ENCODE measurements at places on chromosomes 4 and X.
A peak's percentile ranks its signal among the peaks of the same experiment; 100 is the strongest.

- DNase-seq: no peak
Observed at GRCh38 chr4:70660106-70660505, 6.2 kb downstream of the JCHAIN start.

GRCh38 chr4:99395595-99396364, 39.4 kb downstream of the ADH7 start:
- DNase-seq: no peak

DNA sequence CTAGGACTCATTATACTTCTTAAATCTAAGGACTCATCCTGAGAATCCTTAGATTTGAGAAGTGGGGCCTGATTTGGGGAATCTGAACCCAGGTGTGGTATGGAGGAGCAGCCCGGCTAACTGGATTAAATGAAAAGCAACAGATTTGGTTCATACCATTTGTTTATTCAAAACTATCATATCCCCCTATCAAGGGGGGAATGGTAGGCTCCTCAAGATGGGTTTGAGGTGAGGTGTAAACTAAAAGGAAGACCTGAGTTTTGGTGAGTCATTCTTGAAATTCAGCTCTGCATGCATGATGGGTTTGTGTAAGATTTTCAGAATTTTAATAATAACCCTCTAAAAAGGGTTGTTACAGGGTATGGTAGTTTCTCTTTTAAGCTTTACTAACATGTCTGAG, 53.4 kb downstream of the CASP6 start:
- DNase-seq: no peak

GRCh38 chr4:8310306-8310705, 40.8 kb downstream of the HTRA3 start:
- DNase-seq: no peak

- DNase-seq: no peak
Observed at GRCh38 chrX:65871671-65872311, 168.1 kb downstream of the VSIG4 start.

GRCh38 chr4:137663251-137664045, 131.2 kb upstream of the PCDH18 start:
- no peak for DNase-seq

- DNase-seq: no peak
Observed at GRCh38 chr4:182904211-182904761, 12.9 kb downstream of the DCTD start.

DNA sequence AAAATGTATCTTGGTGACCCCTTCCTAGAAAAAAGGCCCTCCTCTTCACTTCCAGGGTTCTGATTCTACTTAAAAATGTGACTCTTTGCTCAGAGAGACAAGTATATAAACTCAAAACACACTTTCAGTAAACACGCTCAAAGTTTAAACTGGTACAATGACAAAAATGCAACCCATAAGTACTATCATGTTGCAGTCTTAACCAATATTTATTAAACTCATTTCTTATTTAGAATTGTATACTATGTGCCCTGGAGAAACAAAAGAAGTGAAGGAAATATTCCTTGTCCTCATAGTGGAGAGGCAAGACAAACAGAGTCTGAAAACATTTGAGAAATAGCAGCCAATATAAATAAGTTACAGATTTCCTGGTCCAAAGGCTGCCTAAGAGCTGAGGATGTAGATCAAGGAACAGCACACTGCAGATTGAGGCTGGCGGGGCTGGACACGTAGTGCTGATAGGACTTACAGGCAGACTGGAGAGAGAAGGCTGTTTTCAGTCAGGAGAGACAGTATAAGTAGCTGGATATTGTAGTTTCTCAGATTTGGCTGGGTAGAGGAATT, 39.1 kb upstream of the ANXA3 start:
- no peak for DNase-seq

- no peak for DNase-seq
Observed at GRCh38 chrX:139967300-139967699, 2.0 kb upstream of the CXorf66 start.

GRCh38 chrX:41695426-41695825, 6.7 kb downstream of the GPR34 start:
- no peak for DNase-seq

GRCh38 chr4:98481167-98481566, 177.2 kb downstream of the TSPAN5 start:
- DNase-seq: no peak

GRCh38 chr4:8086783-8087445, 71.7 kb downstream of the ABLIM2 start:
- no peak for DNase-seq

DNA sequence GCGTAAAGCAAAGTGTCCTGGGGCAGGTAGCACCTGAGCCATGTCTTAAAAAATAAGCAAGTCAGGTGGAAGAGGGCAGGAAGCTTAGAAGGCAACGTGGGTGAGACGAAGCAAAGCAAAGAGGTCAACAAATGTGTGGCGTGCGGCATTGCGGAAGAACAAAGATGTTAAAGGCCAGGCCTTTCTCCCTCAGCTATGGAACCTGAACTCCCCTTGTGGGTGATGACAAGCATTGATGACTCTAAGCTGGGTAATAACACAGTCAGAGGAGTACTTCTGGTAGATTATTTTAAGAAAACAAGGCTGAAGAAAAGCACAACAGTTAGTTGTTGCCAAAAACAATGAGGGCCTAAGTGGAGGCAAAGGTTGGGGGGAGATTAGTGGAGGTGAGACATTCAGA, 29.0 kb upstream of the SORBS2 start:
- no peak for DNase-seq

- DNase-seq: no peak
Observed at GRCh38 chr4:48945981-48946380, 39.4 kb upstream of the OCIAD2 start.

DNA sequence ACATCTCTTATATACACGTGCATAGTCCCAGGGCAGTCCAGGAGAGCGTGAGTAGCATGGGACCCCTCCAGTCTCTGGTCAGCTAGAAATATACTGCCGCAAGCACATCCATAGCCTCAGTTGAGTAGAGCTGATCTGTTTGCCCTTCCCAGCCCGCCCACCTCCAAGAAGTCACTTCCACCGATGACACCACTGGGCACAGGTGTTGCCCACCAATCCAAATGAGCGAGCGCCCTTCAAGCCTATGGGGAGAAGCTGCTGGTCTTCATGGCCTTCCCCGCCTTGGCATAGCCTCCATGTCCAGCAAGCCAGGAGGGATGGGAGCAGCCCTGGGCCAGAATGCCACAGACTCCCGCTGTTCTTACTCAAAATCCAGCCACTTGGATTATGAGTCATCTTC, 10.2 kb downstream of the DUSP9 start:
- DNase-seq: no peak

- no peak for DNase-seq
Observed at GRCh38 chr4:65893271-65893670, 223.0 kb upstream of the EPHA5 start.

DNA sequence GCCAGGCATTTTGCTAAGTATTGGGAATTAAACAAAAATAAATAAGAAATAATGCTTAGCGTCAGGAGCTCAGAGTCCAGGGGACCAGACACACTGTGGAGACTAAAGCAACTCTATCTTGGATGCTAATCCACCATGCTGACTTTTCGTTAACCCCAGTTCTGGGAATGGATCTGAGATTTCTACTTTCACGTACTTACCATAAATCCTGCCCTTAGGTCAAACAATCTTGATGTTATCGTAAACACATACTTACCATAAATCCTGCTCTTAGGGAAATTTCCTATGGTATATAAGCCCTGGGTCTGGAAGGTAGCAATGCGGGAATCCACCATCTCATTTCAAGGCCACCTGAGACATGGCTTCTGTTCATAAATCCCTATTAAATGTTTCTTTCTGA, 204.5 kb upstream of the IGFBP7 start:
- no peak for DNase-seq

GRCh38 chr4:82865592-82865991, 25.4 kb downstream of the SEC31A start:
- DNase-seq: peak; percentile 34

- no peak for DNase-seq
Observed at GRCh38 chrX:45233531-45233930, 32.9 kb upstream of the DIPK2B start.

- no peak for DNase-seq
Observed at GRCh38 chr4:143095447-143095846, 89.3 kb upstream of the USP38 start.

All from retinal pigment epithelial cell (primary cell).